Left ventricle myocardium inferior (tissue), 1 donor: ENCODE measurements at places on chromosomes 2 and 18.
A peak's percentile ranks its signal among the peaks of the same experiment; 100 is the strongest.

DNA sequence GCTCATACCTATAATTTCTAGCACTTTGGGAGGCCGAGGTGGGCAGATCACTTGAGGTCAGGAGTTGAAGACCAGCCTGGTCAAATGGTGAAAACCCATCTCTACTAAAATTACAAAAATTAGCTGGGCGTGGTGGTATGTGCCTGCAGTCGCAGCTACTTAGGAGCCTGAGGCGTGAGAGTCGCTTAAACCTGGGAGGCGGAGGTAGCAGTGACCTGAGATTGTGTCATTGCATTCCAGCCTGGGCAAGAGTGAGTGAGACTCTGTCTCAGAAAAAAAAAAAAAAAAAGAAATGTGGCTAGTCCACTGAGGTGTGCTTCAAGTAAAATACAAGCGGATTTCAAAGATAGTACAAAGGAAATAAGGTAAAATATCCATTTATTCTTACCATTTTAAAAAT lies 46.2 kb downstream of the RBKS start:
- DNase-seq: no peak

DNA sequence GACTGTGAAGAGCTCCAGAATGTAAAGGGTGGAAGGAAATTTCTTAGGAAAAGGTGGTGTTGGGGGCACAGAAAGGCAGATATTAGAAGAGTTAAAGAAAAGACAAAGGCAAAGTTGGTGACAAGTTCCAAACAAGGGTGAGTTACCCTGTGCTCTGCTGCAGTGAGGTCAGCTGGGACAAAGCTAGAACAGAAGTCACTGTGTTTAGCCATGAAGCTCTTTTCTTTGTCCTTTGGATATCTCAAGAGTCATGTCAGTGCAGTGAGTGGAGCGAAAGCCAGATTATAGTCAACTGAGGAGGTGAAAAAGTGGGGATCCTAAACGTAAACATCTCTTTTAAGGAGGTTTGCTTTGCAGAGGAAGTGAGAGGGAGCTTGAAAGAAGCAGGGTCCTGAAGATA lies 187.8 kb upstream of the ALPP start:
- DNase-seq: no peak

- peak; percentile 72 for DNase-seq
These were observed 1.4 kb upstream of the ANKRD39 start for GRCh38 chr2:96859099-96859649.

- DNase-seq: no peak
These were observed 13.6 kb upstream of the CXXC1 start for GRCh38 chr18:50301074-50301473.

GRCh38 chr2:158291544-158292180 lies 164.9 kb downstream of the CCDC148 start:
- DNase-seq: no peak

- DNase-seq: peak; percentile 84
These were observed 160.4 kb downstream of the SMAD7 start for GRCh38 chr18:48790226-48790863.

DNA sequence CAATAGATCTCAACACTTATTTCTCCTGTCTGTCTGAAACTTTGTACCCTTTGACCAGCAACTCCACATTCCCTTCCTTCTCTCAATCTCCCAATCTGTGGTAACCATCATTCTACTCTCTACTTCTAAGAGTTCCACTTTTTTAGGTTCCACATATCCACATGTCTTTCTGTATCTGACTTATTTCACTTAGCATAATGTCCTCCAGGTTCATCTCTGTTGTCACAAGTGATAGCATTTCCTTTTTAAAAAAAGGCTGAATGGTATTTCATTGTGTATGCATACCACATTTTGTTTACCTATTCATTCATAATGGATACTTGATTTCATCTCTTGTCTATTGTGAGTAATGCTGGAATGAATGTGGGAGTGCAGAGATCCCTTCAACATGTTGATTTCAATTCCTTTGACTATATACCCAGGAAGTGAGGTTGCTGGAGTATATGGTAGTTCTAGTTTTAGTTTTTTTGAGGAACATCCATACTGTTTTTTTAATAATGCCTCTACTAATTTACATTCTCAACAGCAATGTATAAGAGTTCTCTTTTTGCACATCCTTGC lies 18.8 kb upstream of the MMADHC start:
- DNase-seq: no peak
